ELF-1 (cell line): ENCODE measurements at places on chromosomes 3 and 15.
A peak's percentile ranks its signal among the peaks of the same experiment; 100 is the strongest.

DNA sequence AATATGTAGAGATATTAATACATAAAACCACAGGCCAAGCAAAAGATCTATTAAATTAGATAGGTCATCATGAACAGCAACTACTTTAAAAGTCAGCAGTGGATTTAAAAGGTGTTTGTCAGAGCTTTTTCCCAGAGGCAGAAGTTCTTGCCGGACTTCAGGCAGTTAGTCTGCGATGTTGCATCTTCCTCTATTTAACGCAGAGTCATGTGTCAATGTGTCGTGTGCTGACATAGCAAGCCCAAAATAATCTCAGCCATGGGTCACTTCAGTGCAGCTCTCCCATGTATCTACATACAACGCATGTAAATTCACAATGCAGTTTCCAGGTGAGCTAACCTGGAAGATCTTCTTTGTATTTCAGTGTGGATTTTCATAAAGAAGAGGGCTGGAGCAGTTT lies 8.0 kb upstream of the TMEM212 start:
- no peak for DNase-seq

DNA sequence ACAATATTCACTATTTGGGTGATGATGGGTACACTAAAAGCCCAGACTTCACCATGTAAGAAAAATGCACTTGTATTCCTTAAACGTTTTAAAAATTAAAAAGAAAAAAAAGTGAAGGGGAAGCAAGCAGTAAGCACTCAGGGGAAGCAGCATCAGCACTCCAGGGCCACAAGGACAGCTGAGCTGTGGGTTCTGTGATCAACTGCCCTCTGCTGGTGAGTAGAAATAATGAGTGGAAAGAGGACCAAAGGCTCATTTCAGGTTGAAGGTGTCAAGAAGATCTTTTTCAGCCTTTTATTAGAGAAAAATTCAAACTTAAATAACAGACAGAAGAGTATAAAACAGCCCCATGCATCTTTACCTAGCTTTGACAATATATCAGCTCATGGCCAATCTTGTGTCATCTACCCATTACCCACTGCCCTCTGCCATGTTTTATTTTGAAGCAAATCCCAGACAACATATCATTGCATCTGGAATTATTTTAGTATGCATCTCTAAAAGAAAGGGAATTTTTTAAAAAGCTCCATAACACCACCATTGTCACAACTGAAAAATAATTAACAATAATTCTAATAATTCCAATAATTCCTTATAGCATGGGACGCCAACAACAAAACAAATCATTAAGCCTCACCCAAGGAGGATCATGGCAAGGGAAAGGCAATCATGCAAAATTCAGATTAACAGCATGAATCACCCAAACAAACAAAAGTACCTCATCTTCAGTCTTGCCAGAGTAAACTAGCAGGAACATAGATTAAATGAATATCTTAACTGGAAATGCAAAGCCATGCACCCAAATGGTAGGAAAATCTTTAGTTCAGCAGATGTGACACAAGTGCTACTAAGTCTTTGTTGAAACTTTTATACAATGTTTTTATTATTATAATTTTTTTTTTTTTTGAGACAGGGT lies 42.5 kb downstream of the TAMM41 start:
- peak; percentile 59 for DNase-seq

DNA sequence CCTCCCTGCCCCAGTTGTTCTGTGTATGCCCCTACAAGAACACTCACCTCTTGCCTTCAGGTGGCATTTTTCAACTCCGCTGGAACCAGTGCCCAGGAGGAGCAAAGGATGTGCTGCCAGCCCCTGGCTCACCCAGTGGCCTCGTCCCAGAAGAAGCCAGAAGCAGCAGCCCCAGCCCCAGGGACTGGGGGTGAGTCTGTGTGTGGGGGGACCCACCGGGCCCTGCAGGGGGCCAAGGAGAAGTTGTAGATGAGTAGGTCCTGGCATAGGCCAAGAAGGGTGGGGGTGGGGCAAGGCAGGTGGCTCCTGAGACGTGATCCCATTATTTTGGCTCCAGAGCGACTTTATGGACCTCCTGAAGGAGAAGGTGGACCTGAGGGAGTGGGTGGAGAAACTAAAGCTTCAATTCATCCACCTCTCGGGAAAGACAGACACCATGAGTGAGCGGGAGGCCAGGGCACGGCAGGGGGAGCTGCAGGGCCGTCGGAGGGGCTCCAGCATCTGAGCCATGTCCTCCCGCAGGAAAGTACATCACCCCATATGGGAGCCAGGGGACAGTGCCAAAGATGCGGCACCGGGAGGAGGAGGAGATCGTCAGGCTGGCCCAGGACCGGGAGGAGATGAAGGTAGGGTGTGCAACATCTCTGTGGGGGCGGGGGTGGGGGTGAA lies 29.3 kb downstream of the NGRN start:
- peak; percentile 53 for DNase-seq

GRCh38 chr3:78873641-78874040 lies 894.2 kb downstream of the ROBO1 start:
- no peak for DNase-seq

DNA sequence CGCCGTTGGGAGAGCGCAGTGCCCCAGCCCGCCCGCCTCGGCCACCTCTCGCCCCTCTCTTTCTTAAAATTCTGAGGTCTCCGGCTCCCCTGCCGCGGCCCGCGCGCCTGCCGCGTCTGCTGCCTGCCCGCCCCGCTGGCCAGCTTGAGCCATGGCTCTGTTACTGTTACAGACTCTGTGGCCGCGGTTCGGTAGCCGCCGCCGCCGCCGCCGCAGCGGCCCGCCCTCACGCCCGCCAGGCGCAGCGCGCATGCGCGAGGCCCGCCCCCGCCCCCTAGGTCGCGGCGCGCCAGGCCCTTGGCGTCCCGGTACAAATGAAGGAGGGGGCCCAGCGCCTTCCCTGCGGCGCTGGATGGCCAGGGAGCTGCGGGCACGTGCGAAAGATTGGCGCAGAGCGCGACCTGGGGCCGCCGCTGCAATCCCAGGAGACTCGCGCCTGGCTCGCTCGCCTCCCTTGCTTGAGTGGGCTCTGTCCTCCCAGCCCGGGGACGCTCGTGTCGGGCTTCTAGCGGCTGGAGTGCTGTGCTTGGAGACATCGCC lies at the start of gene ONECUT1:
Gene ONECUT1, minus strand, starts transcription at position 168 of the 540 bp plus-strand sequence. CDS start 452 bp downstream, outside the sequence.
- peak; percentile 80 for DNase-seq

- peak; percentile 35 for DNase-seq
Observed at GRCh38 chr3:41200669-41201021, 1.3 kb downstream of the CTNNB1 start.

- no peak for DNase-seq
Observed at GRCh38 chr3:81799403-81799802, 38.0 kb upstream of the GBE1 start.

GRCh38 chr3:131349454-131349853 lies 32.1 kb upstream of the NUDT16 start:
- no peak for DNase-seq

DNA sequence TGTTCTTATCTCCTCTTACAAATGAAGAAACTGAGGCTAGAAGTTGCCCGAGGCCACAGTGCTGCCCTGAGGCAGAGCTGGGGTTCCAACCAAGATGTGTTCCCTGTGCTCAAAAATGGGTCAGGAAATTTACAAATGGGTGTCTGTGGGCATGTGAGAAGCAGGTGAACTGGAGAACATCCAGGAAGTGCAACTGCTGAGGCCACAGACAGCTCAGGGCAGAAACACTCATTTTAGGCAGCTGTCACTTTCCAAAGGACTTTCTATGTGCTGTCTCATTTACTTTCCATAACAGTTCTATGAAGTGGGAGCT lies 47.2 kb upstream of the ATP2B2 start:
- DNase-seq: no peak

DNA sequence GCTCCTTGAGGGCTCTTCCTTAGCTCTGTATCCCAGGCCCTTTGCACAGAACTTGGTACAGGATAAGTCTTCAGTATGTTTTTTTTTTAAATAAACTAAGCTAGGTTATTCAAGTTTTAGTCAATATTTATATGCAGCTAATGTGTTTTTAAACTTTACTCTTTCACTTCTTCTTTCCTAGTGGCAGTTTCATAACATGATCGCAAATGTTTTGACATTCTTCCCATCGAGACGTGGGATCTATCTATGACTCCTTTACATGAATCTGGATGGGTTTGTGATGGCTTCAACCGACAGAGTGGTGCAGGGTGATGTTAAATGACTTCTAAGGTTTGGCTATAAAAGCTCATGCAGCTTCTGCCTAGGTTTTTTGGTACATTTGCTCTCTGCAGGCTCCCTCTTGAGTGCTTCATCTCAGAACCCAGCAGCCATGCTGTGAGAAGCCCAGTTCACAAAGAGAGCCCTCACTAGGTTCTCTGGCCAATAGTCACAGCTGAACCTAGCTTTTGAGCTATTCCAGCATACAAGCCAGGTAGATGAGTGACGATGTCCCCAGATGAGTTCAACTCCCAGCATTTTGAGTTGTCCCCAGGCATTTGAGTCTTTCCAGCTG lies 13.5 kb upstream of the MECOM start:
- DNase-seq: no peak

GRCh38 chr3:122355612-122356011 lies 27.4 kb downstream of the MIX23 start:
- no peak for DNase-seq

DNA sequence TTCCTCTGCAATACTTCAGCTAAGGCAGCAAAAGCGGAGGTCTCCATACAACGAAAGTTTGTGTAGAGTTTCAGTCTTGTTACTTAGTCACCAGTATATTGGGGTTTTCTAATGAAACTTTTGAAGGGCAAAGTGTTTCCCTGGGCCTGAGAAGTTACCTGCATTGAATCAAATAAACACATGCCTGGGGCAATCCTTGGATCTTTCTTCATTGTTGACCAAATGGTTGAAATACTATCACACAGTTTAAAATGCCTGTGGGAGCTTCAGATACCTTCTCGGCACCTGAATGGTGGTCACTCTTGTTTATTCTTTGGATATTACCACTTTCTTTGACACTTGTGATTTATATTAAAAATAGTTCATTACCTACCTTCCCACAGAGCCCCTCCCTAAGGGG lies 988 bp upstream of the CHSY1 start:
- no peak for DNase-seq

GRCh38 chr15:98035577-98036010 lies 75.1 kb downstream of the ARRDC4 start:
- peak; percentile 4 for DNase-seq

GRCh38 chr3:43638594-43639447 lies 17.0 kb upstream of the ANO10 start:
- DNase-seq: peak; percentile 39

- DNase-seq: no peak
Observed at GRCh38 chr3:65326574-65326973, 638.8 kb upstream of the ADAMTS9 start.

DNA sequence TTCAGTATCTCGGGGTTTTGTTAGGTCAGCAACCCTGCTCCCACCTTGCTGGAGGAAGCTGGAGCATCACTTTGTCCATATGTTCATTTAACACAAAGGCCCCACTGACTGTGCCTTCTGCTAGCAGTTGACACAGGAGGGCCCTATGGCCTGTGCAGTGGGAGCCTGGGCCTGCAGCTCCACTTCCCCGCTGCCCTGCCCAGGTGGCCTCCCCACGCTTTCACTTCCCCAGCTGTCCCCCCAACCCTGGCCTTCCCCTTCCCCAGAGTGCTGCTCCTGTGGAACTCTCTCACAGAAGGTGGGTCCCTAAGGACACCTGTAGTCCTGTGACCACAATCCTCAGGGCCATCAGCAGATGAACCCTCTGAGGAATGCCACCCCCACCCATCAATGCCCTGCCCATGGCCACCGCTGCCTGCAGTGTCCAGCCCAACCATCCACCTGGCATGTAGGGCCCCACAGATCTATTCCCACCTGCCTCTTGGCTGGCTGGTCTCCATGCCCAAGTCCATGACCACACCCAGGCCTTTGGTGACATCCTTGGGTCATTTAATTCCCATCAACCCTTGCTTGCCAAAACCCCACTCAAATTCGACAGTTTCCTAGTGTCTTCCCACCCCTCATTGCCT lies 13.5 kb downstream of the TBC1D21 start:
- no peak for DNase-seq
